ENCODE measurements at places on chromosomes 4 and X.

GRCh38 chrX:77446908-77447652 lies at the start of gene FGF16:
Gene FGF16 (plus strand): TSS chrX:77447389. CDS start chrX:77447675, 286 bp downstream.
- no peak for DNase-seq

DNA sequence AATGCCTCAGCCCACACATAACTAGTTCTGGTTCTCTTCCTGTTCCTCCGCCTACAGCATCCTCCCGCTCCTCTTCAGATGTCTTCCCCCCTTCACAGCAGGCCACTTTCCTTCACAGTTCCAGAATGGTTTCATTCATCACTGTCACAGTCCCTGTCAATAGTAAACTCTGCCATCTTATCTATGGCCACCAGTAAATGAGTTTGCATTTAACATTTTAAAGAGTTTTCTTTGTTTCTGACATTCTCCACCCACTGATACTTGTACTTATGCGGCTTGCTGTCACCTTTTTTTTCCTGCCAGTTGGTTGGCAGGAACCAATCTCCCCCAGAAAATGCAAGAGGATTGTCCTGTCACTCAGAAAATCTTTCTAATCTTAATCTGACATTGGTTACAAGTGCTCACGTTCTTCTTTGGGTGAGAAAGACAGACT lies 114.1 kb downstream of the GLUD2 start:
- DNase-seq, result no peak

DNA sequence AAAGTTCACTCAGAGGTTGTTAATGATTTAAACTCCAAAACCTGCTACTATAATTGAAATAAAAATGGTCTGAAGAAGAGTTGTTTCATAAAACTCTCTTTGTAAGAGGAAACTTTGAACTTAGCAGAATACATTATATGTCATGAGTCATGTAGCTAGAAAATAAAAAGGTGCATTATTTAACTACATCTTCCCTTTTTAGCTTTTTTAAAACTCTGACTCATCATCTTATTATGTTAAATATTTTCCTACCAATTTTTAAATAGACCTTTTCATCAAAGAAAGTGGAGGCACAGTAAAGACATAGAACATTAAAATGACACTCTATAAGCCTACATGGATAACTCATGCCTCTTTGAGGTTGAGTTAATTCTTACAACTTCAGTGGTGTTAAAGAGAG lies 1.2 kb upstream of the ZNF827 start:
- DNase-seq, result no peak

- DNase-seq, result peak; percentile 83
These were observed 777 bp upstream of the EOLA2 start for GRCh38 chrX:149938881-149939654.

DNA sequence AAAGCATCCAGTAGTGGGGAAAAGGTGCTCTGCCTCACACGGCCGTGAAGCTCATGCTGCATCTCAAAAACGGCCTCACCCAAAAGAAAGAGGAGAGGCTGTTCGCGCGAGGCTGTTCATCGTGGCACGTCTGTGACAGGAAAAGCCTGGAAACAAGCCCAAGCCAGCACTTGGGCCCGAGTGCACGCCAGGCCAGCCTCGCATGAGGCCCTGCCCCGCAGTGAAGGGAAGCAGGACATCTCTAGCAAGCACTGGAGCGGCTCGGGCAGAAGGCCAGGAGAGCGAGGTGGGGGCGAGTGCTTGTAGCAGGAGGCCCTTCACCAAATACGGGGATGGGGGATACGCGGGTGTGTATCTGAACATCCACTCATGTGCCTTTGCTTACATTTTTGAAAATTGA lies 39.9 kb upstream of the MXD4 start:
- DNase-seq, result no peak

DNA sequence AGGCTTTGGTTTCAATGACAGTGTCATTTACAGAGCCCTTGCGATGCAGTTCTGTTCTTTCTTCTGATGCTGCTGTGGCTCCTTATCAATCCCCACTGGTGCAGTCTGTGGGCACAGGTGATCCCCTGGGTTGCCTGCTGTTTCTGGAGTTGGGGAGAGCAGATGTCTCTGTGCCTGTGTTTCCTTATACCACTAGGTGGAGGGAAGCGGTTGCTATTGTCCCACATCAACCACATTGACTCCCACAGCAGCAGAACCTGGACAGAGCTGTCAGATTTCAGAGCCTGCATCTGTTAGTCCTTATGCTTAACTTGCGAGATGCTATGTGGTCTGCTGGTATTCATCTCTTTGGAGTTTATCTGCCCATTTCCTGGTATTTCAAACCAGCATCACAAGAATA lies 57.7 kb downstream of the NEIL3 start:
- DNase-seq, result no peak

- no peak for DNase-seq
These were observed 72.3 kb downstream of the PAK3 start for GRCh38 chrX:111168314-111168713.

- DNase-seq, result no peak
These were observed 46.9 kb upstream of the YTHDC1 start for GRCh38 chr4:68396756-68397155.

Measured in effector CD4-positive, alpha-beta T cell (primary cell).